ENCODE measurements at places on chromosomes 7 and 10.
A peak's percentile ranks its signal among the peaks of the same experiment; 100 is the strongest.

DNA sequence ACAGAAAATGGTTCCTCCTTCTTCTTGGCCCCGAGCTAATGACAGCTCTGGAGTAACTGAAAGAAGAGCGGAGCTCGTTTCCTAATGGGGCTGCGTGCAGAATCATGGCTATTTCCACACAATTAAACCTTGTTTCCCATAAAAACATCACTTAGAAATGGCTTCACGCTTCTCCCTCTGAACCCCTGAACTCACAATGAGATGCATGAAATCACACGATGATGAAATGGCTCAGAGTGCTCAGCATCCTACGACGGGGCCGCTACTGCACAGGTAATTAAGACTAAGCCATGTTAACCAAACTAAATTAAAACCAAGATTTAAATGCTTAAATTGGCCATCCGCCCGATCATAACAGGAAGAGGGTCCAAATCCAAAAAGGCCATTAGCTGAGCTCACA lies 80.0 kb upstream of the DNAAF5 start:
- DNase-seq: no peak

DNA sequence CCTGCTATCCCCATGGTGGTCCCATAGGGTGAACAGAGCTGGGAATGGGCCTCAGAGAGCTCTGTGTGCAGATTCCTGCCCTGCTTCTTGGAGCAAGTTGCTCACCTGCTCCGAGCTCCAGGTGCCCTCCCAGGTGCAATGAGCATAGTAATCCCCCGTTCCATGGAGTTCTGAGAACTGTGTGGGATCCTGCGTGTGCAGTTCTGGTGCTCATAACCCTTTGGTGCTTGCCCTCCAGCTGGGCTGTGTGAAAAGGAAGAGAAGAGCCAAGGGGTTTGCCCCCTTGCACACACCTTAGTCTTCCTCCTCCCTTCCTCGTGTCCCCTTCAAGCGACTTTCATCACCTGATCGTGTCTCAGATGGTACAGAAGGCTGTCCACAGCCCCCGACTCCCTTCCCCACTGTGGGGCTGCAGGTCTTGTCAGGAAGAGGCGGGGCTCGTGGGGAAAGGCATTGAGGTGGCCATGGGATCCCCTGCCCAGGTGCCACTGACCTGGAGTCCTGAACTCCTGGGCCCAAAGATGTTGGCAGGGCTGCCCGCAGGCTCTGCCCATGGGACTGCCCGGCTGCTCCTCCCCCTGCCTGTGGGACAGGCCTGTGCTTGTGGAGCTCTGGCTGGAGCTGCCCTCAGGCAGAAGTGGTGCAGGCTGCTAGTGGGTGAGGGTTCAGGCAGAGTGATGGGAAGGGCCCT lies 21.9 kb upstream of the ZNF488 start:
- DNase-seq: no peak

DNA sequence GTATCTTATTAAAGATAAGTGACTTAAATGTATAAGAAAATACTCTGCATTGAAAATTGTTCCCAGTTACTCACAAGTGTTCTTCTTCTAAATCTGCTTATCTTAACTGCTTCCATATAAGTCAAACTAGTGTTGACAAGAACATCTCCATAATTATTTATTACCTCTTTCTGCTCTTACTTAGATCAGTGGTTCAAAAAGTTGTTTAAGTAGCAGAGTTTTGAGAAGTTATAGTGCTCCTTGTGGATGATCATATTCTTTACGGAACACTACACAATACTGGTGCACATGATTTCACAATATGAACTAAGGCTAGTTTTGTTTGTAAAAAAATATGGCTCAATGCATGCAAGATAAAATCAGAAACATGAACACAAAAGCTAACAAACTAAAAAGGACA lies 168.4 kb downstream of the SEMA3D start:
- DNase-seq: no peak

- DNase-seq: no peak
Observed at GRCh38 chr10:71595649-71596048, 123.9 kb downstream of the C10orf105 start.

GRCh38 chr7:136869991-136870865 lies 1.8 kb downstream of the CHRM2 start:
- DNase-seq: no peak

DNA sequence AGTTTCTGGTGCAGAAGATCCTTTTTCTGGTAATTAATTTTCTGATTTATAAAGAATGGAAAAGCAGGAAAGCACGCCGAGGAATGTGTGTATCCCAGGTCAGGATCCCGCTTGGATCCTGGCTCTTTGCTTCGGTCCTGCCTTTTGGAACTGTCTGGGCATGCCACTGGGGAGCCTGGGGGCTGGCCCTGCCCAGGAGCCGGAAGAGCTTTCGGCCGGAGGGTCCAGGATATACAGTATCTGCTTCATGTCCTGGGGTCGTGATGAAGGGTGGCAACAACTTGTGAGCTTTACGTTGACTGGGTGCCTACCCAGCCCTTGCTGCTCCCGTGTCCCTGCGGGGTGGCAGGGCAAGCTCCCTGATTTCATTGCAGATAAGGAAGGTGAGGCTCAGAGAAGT lies 2.4 kb downstream of the SH2D4B start:
- no peak for DNase-seq

DNA sequence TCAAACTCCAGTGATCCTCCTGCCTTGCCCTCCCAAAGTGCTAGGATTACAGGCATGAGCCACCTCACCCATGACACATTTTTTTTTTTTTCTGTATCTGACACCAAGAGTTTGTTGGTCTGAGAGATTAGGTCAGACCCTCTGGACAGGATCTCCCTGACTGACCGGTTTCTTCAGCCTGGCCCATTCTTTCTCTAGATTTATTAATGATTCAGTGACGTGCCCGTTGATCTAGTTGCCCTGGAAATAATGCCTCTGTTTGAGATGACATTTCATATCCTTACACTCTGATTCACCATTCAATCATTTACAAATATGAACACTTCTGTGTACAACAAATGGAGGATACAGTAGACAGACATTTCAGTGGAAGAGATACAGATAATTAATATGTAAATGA lies 1.4 kb upstream of the ZNF212 start:
- DNase-seq: no peak

GRCh38 chr7:15778191-15778590 lies 91.7 kb upstream of the MEOX2 start:
- DNase-seq: no peak

DNA sequence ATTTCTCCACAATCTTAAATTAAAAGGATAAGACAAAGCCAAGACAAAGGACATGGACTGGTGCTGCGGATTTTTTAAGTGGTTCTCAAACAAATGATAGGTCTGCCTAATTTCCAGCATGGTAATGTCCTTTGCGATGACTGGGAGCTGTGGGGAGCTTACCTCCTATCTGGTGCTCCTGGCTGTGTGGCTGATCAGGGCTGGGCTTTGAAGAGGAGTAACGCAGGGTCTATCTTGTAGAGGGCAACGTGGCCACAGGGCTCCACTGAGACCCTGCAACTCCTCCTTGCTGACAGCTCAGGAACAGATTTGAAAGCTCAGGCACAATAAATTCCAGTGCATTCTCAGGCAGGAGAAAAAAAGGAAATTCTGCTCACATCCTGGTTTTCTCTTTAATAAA lies 103.1 kb upstream of the SFMBT2 start:
- DNase-seq: no peak

- DNase-seq: no peak
Observed at GRCh38 chr10:119742947-119743648, 17.2 kb downstream of the INPP5F start.

DNA sequence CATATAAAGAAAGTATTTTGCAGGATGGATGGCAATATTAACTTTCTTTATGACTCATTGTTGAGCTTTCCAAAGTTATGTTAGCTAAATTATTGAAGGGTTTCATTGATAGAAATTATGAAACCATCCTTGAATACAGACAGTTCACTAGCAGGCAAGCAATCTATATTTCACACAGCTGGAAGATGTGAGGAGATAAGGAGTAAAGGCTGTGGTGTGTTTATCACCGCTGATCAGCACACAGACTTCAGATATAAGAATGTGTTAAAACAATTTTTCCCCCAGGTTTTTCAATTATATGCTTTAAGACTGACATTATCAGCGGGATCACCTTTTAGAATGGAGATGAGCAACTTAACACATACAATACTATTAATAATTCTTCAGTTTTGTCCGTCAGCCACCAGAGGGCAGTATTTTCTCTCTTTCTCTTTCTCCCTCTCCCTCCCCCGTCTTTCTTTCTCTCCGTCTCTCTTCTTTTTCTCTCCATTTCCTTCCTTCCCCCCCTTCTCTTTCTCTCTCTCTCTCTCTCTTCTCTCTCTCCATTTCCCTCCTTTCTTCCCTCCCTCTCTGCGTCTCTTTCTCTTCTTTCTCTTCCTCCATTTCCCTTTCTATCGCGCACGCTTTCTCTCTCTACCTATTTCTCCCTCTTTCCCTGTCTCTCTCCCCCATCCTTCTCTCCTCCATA lies 62.9 kb upstream of the FAM171A1 start:
- DNase-seq: peak; percentile 73

- no peak for DNase-seq
Observed at GRCh38 chr10:33040436-33040835, 82.4 kb upstream of the ITGB1 start.

DNA sequence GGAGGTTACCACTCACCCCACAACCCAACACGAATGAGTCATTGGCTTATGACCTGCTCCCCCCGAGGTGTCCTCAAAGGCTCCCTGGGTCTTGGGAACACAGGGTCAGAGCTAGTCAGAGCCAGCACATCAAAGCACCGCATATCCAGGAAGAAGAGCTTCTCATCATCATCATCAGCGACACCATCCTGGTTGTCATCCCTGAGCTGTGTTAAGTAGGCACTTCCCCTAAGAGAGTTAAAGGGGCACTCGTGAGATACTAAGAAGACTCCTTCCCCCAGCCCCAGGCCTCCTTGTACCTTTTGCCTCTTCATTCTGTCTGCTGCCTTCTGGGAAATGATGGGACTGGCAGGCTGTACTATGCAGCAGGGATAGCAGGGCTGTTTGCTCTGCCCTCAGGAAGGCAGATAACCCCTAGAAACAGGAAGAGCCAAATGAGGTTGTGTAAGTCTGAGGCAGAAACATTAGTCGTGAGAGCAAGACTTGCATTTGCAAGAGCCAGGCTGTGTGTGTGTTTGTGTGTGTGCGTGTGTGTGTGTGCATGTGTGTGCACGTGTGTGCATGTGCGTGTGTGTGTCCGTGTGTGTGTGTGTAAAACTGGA lies 11.1 kb upstream of the CPA1 start:
- DNase-seq: no peak

DNA sequence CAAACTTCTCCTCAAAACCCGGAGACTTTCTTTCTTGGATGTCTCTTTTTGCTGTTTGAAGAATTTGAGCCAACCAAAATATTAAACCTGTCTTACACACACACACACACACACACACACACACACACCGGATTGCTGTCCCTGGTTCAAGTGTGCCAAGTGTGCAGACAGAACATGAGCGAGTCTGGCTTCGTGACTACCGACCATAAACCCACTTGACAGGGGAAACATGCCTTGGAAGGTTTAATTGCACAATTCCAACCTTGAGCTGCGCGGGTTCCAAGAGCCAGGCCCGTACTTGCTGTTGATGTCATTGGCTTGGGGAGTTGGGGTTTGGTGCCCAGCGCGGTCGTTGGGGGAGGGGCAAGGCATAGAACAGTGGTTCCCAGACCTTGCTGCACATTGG lies 1.7 kb downstream of the EGFR start:
- DNase-seq: no peak

GRCh38 chr7:128121711-128122530 lies 90.7 kb upstream of the LRRC4 start:
- DNase-seq: peak; percentile 46

DNA sequence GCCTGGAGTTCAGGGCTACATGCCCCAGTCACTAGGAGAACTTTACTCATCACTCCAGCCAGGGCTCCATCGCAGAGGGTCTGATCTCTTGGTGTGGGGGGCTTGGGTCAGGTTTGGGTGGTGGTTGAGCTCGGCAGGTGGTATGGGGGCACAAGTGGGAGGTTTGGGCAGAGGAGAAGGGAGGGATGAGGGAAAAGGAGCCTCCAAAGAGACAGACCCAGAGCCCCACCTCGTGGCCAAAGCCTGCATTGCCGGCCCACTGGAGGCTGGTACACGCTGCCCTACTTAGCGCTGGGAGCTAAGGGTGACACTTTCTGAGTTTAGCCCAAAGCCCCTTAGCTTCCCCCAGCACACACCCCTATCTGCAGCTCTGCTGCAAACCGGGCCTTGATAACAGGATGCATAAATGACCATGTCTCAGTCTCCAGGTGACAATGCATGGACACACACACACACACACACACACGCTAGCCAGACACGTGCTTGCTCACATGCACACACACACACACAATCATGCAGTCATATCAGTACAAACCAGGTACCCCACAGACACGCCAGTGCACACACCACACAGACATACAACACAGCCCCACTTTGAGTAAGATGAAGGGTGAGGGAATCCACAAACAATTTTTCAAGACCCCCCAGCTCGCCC lies 14.7 kb downstream of the LZTS2 start:
- DNase-seq: peak; percentile 69

DNA sequence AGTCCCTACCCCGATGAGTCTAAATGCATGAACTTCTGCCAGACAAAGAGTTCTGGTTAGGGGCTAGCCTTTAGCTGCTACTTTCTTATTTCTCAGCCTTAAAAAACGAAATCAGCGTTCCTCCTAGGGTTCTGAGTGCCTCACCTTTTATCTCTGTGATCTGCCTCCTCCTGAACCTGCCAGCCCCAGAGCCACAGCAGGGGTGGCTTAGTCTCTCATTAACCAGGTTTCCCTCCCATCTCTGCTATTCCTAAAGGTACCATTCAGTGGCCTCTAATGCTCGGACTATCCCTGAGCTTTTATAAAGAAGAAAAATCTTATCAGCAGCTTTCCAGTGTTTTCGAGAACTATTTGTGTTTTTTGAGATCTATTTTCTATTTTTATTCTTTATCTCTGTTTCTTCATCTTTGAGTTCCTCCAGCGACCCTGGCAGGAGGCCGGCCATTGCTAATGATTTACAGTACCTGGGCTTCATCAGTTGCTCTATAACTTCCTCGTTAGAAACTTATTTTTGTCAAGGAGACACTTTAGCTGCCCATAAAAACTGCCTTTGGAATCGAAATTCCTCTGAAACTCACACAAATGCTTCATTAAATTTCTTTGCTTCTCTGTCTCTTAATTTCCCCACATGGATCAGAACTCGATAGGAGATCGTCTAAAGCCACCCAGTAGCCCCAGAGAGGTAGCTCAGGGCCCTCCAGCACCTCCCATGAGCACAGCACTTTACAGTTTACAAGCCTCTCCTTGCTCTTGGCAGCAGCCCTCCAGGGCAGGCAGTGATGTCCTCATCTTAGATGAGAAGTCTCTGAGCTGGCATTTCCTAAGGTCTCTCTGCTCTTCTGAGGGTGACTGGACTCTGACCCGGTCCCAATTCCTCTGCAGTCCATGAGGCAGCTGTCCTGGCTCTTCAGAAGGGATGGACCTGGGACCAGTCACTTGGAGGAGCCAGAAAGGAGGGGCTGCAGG lies 149.1 kb downstream of the EBF3 start:
- DNase-seq: no peak
